CD4-positive, alpha-beta T cell treated with Interleukin-2 at 100 ng/mL for 4 hours (primary cell): ENCODE measurements at places on chromosomes 1 and 21.

DNA sequence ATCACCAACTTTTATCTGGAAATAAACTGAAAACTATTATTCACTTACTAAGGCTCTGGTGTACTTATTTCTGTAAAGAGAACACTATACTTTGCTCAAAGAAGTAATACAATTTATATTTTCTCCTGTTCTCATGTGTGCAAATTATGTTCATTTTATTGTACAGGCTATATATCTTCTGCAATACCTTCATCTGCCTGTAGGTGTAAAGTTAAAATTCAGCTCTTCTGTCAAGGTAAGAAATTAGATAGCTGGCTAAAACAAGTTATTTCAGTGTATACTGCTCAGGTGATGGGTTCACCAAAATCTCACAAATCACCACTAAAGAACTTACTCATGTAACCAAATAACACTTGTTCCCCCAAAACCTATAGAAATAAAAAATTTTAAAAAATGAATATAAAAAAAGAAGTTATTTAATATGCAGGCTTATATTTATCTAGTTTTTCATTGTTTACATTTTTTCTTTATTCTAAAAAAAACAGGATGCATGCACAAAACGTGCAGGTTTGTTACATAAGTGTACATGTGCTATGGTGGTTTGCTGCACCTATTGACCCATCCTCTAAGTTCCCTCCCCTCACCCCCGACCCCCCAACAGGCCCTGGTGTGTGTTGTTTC lies 81.5 kb downstream of the PTGER3 start:
- DNase-seq = no peak

GRCh38 chr1:70008660-70009059 lies 196.7 kb downstream of the LRRC40 start:
- no peak for DNase-seq

DNA sequence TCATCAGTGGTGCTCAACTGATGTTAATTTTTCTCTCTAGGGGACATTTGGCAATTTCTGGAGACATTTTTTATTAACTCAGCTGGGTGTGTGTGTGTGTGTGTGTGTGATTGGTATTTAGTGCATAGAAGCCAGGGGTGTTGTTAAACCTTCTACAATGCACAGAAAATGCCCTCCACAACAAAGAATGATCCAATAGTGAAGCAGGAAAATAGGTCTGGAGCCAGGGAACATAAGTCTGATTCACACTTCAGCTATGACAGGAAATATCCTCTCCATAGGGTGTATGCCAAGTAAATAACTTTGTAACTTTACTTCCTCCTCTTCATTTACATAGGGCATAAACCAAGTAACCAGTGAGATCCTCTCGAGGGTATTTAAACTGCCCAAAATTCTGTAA lies 25.1 kb upstream of the TMEM61 start:
- no peak for DNase-seq

- DNase-seq = no peak
Observed at GRCh38 chr1:57116871-57117270, 151.1 kb upstream of the C8B start.

GRCh38 chr1:114359791-114360190 lies 151.2 kb downstream of the TRIM33 start:
- DNase-seq = no peak
